Activated CD4-positive, alpha-beta T cell treated with anti-CD3 and anti-CD28 coated beads, Interleukin-2, amount 50 U/mL, for 1 hour (primary cell): ENCODE measurements at places on chromosomes 7 and 10.

DNA sequence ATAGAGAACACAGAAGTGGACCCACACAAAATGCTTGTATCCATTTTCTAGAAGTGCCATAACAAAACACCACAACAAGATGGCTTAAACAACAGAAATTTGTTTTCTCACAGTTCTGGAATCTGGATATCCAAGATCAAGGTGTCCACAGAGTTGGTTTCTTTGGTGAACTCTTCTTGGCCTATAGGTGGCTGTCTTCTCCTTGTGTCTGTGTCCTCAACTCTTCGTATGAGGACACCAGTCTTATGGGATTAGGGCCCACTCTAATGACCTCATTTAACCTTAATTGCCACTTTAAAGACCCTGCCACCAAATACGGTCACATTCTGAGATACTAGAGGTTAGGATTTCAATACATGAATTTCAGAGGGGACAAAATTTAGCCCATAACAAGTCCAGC lies 30.8 kb upstream of the C10orf71 start:
- DNase-seq, result no peak

- no peak for DNase-seq
These were observed 40.4 kb downstream of the AP5Z1 start for GRCh38 chr7:4815609-4816418.

GRCh38 chr10:92590623-92591549 lies 2.0 kb upstream of the KIF11 start:
- no peak for DNase-seq

- no peak for DNase-seq
These were observed 640.3 kb downstream of the NRG3 start for GRCh38 chr10:82515256-82515655.

DNA sequence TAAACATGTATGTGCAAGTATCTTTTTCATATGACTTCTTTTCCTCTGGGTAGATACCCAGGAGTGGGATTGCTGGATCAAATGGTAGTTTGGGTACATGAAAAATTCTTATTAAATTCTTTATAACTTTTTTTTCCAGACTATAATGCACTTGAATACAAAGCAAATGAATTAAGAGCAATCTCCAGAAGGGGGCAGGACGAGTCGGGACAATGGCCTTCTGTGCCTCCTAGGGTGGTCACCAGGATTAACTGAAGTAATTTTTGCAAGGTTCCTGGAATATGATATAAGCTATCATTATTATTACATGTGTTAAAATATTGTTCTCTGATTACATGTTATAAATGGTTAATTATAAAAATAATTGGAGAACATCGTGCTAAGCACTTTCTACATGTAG lies 127.2 kb downstream of the PPP1R17 start:
- DNase-seq, result no peak

DNA sequence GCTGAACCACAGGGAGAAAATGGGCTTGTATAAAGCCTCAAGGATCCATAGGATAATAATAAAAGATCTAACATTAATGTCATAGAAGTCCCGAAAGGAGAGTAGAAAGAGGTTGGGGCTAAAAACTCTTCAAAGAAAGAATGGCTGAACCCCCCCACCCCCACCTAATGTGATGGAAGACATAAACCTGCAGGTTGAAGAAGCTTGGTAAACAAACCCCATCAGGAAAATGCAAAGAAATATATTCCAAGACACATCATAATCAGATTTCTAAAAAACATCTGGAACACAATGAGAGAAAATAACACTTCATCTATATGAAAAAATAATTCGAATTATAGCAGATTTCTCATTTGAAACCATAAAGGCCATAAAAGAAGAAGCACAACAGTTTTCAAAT lies 105.6 kb upstream of the BAIAP2L1 start:
- DNase-seq, result no peak
